Osteocyte (in vitro differentiated cells): ENCODE measurements at places on chromosomes 5 and 9. TPM values are rescaled to one million over a fixed set of nuclear protein-coding genes. Genes with fewer than 3 reads are reported as not detected.

GRCh38 chr5:177502886-177503285, 5.5 kb upstream of the PDLIM7 start:
- peaks cover 2% of the 10 kb centered on the region for H3K36me3 ChIP-seq
- no peak overlapping the region for H3K4me3 ChIP-seq
- no peaks in the 10 kb centered on the region for H3K27me3 ChIP-seq
- peaks cover 44% of the 10 kb centered on the region for H3K4me1 ChIP-seq
- H3K27ac ChIP-seq = no peak overlapping the region

DNA sequence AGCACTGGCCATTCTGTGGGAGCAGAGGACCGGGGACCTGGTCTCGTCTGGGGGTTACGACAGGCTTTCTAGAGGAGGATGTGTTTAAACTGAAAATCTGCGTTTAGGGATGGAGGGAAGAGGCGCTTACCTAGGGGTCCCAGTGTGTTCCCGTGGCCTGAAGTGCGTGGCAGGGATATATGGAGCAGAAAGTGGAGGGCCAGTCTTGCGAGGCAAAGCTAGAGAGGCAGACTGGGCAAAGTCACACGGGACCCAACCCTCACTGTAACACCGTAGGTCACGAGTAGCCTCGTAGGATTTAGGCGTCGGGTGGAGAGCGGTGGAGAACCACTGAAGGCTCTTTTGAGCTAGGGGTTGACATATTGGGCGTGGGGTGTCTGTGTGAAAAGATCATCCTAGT, 32.8 kb upstream of the POMT1 start:
- no peak overlapping the region for H3K4me3 ChIP-seq
- no peaks in the 10 kb centered on the region for H3K27me3 ChIP-seq
- DNase-seq = no peak
- H3K4me1 ChIP-seq = no peaks in the 10 kb centered on the region
- peaks cover 67% of the 10 kb centered on the region for H3K36me3 ChIP-seq

DNA sequence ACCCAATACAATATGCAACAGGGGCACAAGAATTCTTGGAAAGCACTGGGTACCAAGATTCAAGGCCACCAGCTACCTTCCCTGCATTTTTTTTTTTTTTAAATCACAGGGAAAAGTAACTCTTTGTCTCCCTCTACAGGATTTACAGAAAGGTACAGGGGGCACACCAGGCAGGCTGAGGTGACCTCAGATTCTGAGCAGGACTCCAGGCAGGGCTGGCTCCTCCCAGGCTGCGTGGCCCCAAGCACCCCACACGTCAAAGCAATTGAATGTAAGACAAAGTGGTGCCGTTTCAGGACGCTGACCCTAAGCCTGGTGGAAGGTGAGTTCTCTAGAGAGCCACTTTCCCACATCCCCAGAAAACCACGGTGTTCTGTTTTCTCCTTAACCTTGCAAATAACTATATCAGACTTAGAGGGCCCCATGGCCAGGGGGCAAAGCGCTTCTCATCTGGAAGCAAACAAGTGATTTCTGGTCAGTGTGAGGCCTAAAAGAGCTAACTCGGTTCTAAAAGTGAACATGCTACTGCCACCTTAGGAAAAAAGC, 222.6 kb downstream of the ROR2 start:
- no peak for DNase-seq
- peaks cover 44% of the 10 kb centered on the region for H3K36me3 ChIP-seq
- no peak overlapping the region for H3K27ac ChIP-seq
- H3K4me3 ChIP-seq = no peak overlapping the region
- peaks cover 1% of the 10 kb centered on the region for H3K4me1 ChIP-seq

GRCh38 chr9:100229561-100229960, 123.2 kb downstream of the TEX10 start:
- DNase-seq = no peak
- no peaks in the 10 kb centered on the region for H3K4me1 ChIP-seq
- no peak overlapping the region for H3K4me3 ChIP-seq
- H3K27ac ChIP-seq = no peak overlapping the region
- peaks cover 39% of the 10 kb centered on the region for H3K36me3 ChIP-seq

GRCh38 chr5:53948598-53948997, 361.8 kb downstream of the ARL15 start:
- no peak for DNase-seq
- H3K4me1 ChIP-seq = no peaks in the 10 kb centered on the region
- H3K27ac ChIP-seq = no peak overlapping the region
- H3K36me3 ChIP-seq = peaks cover 2% of the 10 kb centered on the region

KLHL9 gene
- total RNA-seq = 33.6 and 35.2 TPM in 2 replicates

GRCh38 chr5:33937707-33938506, 1.7 kb downstream of the RXFP3 start:
- H3K4me1 ChIP-seq = peaks cover 8% of the 10 kb centered on the region
- no peak overlapping the region for H3K27ac ChIP-seq
- no peak overlapping the region for H3K4me3 ChIP-seq
- DNase-seq = no peak
- H3K36me3 ChIP-seq = no peaks in the 10 kb centered on the region
- peaks cover 36% of the 10 kb centered on the region for H3K27me3 ChIP-seq

KIF27 gene
- 4.2 and 6.4 TPM in 2 replicates for total RNA-seq

DNA sequence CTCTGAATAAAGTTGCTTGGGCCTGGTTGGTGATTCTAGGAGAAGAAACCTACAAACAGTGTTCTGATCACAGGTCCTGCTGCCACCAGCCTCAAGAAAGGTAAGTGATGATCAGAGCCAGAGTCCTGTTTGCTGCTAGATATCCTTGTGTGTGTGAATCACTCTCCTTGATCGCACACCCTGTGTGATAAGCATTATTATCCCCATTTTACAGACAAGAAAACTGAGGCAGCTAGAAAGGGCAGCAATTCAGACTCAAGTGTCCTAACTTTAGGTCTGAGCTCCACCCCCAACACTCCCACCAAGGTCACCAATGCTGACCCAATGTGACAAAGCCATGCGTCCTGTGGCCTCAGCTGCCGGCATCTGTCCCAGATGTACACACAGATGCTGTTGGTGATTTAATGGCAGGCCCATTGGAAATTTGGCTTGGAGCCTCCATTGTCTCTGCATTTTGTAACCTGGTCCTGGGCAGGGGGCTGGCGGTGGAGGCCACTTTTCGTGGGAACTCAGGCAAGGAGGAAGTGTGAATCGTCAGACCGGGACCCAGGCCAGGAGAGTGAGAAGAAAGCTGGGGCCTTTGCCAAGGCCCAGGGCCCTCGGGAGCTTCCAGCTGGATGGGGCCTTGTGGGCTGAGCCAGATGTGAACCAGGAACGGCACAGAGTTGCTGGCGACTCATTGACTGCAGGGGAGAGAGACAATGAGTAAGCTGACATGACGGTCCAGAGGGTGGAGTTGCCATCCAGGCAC, 29.8 kb upstream of the GGTA1 start:
- H3K4me3 ChIP-seq = no peak overlapping the region
- no peaks in the 10 kb centered on the region for H3K36me3 ChIP-seq
- peak; percentile 89 for DNase-seq

GRCh38 chr5:2010940-2011339, 128.2 kb upstream of the IRX4 start:
- no peak overlapping the region for H3K27ac ChIP-seq
- peaks cover 2% of the 10 kb centered on the region for H3K27me3 ChIP-seq
- no peaks in the 10 kb centered on the region for H3K36me3 ChIP-seq
- no peaks in the 10 kb centered on the region for H3K4me1 ChIP-seq

- H3K36me3 ChIP-seq = no peaks in the 10 kb centered on the region
- no peak overlapping the region for H3K4me3 ChIP-seq
- peaks cover 24% of the 10 kb centered on the region for H3K4me1 ChIP-seq
- no peak for DNase-seq
- no peak overlapping the region for H3K27ac ChIP-seq
Measured at GRCh38 chr9:82127465-82127864, 138.9 kb downstream of the SPATA31D1 start.

DNA sequence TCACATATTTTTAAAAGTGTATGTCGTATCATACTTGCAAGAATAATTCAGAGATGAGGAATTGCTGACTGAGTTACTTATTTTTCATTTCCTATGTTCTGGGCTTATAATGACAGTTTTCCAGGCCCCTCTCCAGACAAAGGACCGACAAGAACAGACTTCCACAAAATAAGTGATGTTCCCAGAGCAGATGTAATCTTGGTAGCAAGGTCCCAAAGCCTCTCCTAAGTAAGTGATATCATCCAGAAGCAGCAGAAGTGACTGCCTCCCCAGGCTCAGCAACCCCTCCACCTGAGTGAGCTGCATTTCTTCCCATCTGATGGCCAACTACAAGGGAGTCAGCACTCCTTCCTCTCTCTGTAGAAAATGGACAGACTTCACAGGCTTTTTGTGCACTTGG, 57.1 kb downstream of the SEMA6A start:
- H3K4me1 ChIP-seq = peaks cover 6% of the 10 kb centered on the region
- no peak for DNase-seq
- H3K27me3 ChIP-seq = no peaks in the 10 kb centered on the region
- no peaks in the 10 kb centered on the region for H3K36me3 ChIP-seq
- no peak overlapping the region for H3K4me3 ChIP-seq
- no peak overlapping the region for H3K27ac ChIP-seq

- H3K36me3 ChIP-seq = no peaks in the 10 kb centered on the region
- peaks cover 4% of the 10 kb centered on the region for H3K4me1 ChIP-seq
- no peak for DNase-seq
- H3K27ac ChIP-seq = no peak overlapping the region
Measured at GRCh38 chr5:132663771-132664695, 6.1 kb downstream of the IL13 start.

DNA sequence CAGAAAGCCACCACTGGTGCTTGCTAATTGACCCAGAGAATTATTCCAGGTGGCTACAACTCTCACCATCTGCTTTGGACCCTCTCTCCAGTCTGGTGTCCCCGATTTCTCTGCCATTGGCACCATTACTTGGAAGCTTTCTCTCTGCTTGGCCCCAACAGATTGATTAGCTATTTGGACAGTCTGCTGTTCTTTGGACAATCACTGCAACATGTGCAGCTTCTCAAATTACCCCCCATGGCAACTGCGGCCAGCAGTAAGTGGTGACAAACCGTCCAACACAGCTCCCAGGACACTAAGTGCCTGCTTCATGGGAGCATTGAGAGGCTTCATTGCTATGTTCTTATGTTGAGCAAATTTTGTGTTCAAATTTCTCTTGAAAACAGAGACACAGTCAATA, 309.8 kb downstream of the TAF11L14 start:
- no peak for DNase-seq
- no peak overlapping the region for H3K4me3 ChIP-seq
- no peaks in the 10 kb centered on the region for H3K4me1 ChIP-seq
- no peaks in the 10 kb centered on the region for H3K27me3 ChIP-seq

GRCh38 chr9:88092797-88093331, 45.4 kb downstream of the SPATA31C2 start:
- H3K27ac ChIP-seq = no peak overlapping the region
- no peaks in the 10 kb centered on the region for H3K4me1 ChIP-seq
- no peaks in the 10 kb centered on the region for H3K36me3 ChIP-seq
- DNase-seq = no peak
- H3K27me3 ChIP-seq = no peaks in the 10 kb centered on the region
